NCI-H524 treated with DMSO at 0.1 percent for 48 hours (cell line): ENCODE measurements at places on chromosomes 11 and 22.

GRCh38 chr11:22076271-22076930, 116.5 kb upstream of the ANO5 start:
- DNase-seq = no peak

DNA sequence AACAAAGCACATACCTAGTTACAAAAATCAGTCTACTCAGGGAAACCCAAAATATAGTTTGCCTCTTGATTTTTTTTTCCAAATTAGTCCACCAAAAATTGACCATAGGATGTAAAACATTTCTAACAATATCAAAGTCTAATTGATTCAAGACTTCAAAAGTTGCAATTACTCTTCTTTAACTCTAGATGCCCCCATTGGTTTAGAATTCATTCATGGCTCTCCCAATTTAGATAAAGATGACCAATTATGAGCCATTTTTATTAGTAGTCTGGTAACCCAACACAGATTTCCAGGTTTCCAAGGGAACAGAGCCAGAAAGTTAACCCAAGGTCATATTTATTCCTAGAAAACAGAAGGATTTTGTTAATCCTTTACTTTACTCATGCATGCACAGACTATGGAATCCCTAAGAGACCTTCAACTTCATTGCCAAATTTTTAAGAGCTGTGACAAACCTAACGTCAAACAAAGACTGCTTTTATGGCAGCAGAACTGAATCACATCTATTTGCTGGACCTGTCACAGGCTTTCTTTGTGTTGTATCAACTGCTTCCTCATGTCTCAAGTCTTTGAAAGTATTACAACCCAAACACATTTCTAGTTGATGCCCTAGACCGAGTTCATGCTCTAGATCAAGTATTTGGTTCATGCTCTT, 55.3 kb downstream of the C22orf42 start:
- DNase-seq = peak; percentile 6

GRCh38 chr22:47628477-47629272, 866.2 kb downstream of the TBC1D22A start:
- no peak for DNase-seq

GRCh38 chr22:24181996-24182899, 961 bp downstream of the SUSD2 start:
- DNase-seq = peak; percentile 42

DNA sequence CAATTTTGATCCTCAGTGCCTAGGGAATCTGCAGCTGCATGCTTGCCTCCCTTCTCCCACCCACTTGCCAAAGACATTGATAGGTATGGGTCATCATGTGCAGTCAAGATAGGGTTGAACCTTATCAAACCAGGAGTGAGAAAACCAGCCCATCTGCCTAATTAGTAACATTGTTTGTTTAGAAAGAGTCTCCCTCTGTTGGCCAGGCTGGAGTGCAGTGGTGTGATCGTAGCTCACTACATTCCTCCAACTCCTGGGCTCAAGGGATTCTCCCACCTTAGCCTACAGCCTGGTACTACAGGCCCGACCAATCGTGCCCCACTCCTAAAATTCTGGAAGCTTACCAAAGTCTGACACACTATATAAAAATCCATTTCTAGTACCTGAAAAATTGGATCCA, 4.6 kb downstream of the C11orf71 start:
- no peak for DNase-seq

DNA sequence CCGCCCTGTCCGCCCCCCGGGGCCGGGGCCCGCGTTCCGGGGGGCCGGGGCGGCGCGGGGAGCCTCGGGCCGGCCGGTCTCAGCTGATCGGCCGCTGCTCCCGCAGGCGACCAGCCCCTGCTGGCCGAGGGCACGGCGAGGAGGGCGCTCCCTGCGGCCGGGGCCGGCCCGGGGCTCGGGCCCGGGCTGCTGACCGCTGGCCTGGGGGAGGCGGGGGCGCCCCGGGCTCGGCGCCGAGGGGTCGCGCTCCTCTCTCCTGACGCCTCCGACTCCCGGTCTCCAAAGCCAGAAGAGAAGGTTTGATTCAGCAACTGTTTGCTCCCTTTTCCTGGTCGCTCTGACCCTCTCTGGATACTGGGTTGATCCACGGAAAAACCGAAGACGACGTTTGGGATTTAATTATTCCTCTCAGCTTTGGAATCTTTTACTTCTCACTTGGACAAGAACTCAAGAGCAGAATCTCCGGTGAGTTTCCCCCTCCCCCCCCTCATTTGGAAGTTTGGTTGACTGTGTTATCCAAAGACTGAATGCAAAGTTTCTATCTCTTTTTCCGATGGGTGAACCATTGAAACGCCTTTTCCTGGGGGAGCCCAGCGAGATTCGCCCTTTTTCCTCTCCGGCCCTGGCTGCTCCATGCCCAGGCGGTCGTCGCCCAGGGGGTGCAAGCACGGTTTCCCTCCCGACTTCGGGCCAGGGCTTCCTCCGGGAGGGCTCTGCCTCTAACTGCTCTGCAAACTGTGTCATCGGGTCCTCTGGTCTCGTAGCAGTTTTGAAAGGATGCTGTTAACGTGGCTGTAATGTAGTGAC, 725 bp downstream of the KDM2A start:
- DNase-seq = no peak
